ENCODE measurements at places on chromosomes 1 and 21.

DNA sequence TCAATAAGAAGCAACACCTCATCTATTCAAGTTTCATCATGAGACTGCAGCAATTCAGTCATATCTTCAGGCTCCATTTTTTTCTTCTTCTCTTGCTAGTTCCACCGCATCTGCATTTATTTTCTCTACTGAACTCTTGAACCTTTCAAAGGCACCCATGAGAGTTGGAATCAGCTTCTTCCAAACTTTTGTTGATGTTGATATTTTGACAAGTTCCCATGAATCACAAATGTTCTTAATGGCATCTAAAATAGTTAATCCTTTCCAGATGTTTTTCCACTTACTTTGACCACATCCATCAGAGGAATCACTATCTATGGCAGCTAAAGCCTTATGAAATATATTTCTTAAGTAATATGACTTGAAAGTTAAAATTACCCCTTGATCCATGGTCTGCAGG, 434.3 kb downstream of the GPATCH2 start:
- no peak for DNase-seq

DNA sequence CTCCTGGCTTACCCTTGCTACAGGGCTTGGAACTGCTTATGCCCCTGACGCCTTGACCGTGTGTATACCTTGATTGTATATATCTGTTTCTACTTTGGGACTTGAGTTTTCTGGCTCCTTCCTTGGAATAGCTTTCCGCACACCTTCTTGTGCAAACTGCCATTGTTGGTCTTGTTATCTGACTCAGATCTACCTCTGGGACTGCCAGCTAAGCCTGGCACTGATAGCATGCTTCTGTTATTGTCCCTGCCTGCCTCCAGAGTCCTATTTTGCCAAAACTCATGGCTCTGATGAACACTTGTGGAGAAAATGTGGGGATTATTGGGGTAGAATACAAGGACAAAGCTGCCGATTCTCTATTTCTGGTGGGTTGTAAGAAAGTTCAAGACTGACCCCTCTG, 15.4 kb downstream of the FMOD start:
- no peak for DNase-seq

DNA sequence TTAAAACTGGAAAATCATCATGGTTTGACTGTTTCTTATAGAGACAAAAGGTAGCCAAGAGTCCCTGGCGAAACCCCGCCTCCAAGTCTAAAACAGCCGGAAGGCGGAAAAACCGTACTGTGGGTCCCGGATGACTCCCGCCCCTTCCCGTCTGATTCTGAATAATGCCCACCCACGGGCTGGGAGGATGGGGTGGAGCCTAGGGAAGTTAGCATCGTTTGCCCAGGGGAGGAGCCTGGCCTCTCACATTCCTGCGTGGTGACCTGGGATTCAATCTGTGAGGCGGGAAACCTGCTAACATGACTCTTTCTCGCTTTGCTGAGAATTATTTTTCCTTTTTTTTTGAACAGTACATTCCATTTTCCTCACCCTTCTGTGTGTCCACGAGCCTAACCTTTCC, 124.9 kb downstream of the KCNK1 start:
- DNase-seq = no peak

DNA sequence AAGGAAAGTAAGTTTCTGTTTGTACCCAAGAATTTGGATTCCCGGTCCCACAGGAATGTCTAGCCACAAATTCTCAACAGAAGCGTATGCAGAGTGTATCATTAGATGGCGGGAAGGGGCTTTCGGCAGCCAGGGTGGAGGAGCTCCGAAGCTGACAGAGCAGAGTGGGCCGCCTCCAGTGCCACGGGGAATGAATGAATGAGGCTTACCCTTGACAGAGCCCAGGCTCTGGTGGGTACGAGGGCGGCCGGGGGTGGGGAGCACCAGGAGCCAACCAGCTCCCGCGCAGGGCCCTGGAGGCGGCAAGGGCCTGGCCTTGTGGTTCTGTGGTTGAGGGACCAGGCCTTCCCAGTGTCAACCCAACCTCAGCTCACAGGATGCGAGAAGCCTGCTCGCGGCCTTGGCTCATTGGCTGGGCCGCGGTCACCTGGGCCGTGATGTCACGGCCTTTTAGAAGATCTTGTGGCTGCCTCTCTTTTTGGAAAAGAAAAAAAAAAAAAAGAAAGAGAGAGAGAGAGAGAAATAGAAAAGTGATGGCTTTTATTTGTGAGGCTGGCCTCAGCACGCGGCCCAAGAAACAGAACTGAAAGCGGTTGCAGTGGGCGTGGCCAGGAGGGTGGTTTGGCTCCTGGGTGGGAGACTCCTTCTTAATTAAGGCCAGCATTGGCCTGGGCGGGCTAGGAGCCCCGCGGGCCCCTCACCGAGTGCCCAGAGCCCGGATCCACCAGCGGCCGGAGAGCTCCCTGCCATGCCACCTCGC, 34.9 kb upstream of the RUNX3 start:
- no peak for DNase-seq

DNA sequence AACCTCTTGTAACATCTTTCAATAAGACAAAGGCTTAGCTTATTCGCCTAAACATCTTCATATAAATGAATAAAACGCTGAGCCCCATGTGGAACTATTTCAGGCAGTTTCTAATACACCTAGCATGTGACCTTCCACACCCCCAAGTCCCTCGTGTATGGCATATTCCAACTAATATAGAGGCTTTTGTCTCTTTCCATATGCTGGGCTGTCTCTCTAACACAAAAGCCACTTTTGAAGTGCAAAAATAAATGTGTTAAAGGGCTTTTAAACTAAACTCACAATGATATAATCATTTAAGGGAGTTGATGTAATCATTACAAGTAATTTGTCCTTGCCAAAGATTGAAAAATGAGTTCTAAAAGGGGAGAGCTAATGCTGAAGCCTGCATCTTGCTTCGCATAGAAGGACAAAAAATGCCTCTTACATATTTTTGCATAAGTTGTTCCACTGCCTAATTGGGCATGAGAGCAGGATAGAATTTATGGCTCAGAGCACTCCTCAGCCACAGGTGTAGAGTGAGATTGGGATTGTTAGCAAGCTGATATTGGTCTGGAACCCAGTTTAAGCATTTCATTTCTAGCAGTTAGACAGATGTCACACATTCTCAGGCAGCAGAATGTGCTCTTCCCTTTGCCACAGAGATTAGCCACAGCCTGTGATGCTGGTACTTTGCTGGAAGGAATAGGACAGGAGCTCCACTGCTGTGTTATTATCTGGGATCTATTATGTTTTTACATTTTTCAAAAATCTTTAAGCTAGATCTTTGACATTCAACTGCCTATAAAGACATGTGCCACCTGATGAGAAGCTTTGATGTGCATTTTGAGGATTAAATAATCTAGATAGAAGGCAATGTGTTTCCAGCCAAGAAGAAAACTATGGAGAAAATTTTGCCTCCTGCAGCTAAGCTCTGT, 1044.4 kb downstream of the ADGRL2 start:
- no peak for DNase-seq

GRCh38 chr1:196121181-196121580, 487.1 kb downstream of the KCNT2 start:
- no peak for DNase-seq

Measured in HS-27A (cell line).